ENCODE measurements at places on chromosomes 12 and 14. TPM values are rescaled to one million over a fixed set of nuclear protein-coding genes. Genes with fewer than 3 reads are reported as not detected.

The CLEC4A gene
- polyA plus RNA-seq: not detected

The GSKIP gene
- 9.8 TPM for polyA plus RNA-seq

DNA sequence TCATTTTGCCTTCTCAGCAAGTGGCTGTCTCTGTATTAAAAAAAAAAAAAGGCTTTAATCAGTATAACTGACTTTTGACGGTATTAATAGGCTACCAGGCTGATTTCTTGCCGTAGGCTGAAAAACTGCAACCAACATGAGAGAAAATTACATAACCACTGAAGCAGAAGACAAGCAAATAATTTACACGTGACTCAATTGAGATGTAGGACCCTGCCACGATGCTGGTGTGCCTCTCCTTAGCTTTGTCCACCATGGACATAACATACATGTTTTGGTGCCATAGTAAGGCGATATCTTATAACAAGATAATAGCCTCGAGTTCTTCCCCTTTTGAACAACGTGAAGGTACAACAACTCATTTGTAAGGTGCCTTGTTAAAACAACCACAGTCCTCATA, 88.7 kb upstream of the GRIP1 start:
- no peak for DNase-seq

- DNase-seq: no peak
These were observed 23.2 kb upstream of the MLEC start for GRCh38 chr12:120663741-120664140.

DNA sequence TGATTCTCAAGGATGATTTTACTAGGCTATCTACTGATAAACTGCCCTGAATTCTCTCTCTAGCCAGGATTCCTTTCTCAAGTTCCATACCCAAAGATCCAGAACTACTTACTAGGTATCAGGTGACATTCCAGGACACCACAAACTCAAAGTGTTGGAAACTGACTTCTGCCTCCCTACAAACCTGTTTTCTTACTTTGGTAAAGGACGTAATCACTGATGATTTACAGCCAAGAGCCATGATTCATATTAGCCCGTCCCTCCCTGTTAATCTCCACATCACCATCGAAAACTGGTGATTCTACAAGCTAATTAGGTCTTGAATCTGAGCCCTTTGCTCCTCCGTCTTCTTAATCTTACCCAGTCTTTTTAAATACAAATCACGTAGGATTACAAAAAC, 1.0 kb upstream of the ATG14 start:
- DNase-seq: no peak

DNA sequence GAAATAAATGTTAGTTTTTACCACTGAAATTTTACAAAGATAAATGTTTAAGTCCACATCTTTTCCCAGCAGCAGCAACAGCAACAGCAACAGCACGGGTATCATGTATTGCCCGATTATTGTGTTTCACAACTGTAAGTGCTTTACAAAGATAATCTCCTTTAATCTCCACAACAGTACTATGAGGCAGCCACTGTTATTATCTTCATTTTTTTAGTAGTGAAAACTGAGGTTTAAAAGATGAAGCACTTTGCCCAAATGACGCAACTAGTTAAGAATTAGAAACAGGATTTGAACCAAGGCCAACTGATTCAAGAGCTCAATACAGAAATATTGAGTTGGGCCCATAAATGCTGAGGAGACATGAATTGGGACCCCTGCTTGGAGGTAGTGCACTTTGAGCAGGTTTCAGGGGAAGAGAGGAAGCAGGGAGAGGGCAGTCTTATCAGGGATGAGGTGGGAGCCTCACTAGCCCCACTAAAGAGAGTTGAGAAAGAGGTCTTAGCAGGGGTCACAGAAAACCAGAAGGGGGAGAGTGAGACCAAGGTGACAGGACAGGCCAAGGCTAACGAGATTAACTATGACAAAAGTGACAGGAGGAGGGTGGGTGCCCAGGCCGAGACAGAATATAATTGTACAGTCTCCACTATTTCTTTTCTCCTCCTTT, 15.3 kb downstream of the KRT2 start:
- no peak for DNase-seq

- no peak for DNase-seq
These were observed 18.8 kb downstream of the RPH3A start for GRCh38 chr12:112810235-112810917.

DNA sequence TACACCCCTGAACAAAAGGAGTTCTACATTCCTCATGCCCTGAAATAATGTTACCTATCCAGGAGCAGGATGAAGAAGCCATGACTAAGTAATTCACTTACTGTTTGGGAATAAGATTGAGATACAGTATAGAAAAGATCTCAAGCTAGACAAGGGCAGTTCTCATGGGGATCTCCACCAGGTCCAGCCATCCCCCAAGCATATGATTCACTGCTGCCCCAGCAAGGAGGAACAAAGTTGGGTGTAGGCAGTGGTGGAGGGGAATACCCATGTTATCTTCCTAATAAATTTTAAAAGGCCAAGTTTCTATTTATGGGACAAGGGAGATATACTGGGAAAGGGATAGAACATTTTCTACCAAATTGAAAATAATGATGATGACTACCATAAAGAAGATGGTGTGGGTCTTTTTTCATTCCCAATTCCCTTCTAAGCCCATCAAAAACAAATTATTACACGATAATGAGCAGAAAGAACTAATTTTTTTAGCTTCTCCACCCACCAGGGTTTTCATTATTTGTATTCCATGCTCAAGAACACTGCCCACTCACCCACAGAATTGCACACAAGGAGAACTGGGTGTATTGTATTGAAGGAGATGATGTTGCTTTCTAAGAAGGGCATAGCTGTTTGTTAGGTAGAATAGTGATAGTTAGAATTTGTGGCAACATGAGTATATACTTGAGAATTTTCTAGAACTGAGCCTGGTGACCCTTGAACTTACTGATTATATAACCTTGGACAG, 204.6 kb downstream of the BTG1 start:
- no peak for DNase-seq

DNA sequence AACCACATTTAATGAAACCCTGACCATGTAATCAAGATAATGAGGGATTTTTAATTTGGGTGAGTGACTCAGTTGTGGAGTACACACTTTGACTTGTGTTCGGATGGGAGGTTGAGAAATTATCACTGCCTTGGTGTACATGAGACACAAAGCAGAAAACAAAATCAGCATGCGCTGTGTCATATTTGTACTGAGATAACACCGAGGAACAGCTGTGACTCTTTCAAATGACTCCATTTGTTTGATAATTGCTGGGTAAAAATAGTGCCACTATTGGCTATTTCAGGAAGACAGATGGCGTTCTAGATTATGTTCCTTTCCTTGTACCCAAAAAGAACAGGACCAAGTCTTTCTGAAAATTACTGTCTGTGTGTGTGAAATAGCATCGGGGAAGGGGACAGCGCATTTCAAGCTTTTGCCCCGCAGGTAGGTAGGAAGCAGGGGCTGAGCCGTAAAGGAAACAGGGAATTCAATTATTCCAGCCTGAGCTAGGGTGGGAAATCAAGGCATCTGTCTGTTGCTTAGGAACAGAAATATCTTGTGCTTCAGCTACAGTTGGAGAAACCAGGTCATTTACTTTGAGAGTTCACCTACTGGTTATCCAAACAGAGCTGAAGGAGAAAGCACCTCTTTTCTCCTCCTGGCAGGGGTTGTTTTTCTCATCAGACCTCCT, 114.3 kb downstream of the SNAPC1 start:
- DNase-seq: peak; percentile 72

DNA sequence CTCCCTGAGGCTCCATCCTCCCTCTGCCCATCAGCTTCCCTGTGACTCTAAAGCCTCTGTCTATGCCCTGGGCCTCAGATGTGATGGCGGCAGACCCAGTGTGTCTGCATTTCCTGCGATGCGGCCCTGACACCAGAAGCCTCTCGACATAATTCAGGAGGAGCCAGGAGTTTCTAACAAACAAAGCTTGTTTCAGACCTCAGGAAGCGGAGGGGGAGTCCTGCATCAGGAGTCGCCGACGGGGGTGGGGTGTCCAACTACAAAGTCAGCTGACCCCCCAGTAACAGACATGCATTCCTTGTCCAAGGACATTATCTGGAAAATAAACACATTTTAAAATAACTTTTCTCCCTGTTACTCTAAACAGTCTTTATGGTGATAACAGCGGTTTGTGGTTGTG, 167.5 kb downstream of the DPF3 start:
- no peak for DNase-seq

DNA sequence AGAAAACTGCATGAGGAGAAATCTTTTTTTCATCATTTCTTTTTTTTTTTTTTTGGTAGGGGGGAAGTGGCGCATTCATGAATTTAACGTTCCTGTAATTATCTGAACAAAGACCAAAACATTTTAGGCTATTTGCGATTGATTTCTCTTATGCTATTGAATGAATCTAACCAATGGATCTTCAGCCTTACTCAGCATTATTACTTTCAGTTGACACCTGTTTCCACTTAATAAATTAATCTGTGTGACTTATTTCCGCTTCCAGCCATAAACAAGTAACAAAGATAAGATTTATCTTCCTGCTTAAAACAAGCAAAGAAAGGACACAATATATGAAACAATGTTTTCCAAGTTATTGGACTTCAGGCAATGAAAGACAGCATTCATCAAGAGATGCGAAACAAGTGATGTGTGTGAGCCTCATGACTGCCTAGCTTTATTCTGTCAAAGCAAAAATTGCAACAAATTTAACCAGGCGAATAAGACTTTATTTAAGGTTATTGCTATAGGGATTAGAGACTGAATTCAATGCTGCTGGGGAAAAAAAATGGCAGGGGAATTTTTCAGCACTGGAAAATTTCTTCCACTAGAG, 1026.9 kb downstream of the LRFN5 start:
- no peak for DNase-seq

- peak; percentile 60 for DNase-seq
These were observed 22.5 kb downstream of the MRPS35 start for GRCh38 chr12:27733052-27733656.

GRCh38 chr12:93729934-93730333, 52.8 kb downstream of the CRADD start:
- peak; percentile 45 for DNase-seq

DNA sequence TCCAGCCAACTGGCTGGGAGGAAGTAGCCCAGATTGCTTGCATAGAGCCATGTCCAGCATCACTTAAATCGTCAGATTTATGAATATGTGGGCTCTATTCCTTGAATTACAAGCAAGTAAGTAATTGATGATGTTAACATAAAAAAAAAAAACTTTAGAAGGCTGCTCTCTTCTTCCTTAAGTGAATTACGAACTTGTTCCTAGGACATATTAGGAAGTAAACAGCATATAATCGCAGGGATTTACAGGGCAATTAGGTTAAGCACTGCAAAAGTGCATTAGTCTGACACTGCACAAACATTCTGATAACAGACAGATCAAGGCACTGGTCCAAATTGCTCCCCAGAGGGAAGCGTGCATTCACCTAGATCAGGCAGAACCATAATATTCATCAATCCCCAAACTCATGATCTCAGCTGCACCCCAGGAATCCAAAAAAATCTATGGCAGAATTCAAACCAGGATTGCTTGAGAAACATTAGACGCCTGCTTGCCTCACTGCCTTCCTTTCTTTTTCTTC, 293.2 kb downstream of the TMEM132D start:
- no peak for DNase-seq
